Stimulated activated CD4-positive, alpha-beta T cell treated with anti-CD3 and anti-CD28 coated beads, Interleukin-1b, Interleukin-23, amount 100 ng/mL, for 1 hour (primary cell): ENCODE measurements at places on chromosomes 12 and 14.

GRCh38 chr14:100533656-100534485 is 53.3 kb downstream of the BEGAIN start:
- no peak for DNase-seq

DNA sequence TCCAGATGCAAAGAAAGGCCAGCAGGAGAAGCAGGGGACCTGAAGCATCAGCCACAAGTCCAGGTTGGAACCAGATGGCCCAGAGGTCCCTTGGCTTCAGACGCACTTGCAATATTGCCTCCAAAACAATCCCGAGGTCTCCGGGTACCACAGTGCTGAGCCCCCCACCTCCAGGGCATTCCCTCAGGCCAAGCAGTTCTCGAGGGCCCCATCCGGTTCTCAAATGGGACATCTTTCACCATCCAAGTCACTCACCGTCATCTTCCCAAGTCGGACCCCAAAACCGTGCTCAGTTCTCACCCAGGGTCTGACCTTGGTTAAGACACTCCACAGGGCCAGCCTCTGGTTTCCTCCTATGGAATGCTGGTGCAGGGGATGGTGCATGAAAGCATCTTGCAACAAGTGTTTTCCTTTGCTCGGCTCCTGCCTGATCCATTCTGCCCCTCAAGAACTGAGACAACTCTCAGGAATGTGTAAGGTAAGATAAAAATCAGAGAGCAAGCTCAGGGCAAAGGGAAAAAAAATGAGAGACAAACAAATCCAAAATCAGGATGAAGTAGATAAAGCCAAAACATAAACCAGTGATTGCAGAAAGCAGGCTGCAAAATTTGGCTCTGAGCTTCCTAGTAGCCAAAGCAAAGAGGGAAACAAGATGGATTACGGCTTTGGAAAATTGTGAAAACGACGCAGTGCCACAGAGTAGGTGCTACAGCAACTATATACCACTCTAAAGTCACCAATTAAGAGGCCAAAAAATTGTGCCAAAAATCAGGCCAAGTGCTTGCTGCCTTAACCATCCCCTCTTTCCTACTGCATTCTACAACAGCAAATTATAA is 8.0 kb downstream of the NCOR2 start:
- no peak for DNase-seq

- no peak for DNase-seq
These were observed 227.3 kb upstream of the ALG10 start for GRCh38 chr12:33794954-33795353.

- DNase-seq, result no peak
These were observed 31.4 kb upstream of the SNAPC1 start for GRCh38 chr14:61730756-61731373.

- no peak for DNase-seq
These were observed 204.8 kb downstream of the DPF3 start for GRCh38 chr14:72688990-72689671.

DNA sequence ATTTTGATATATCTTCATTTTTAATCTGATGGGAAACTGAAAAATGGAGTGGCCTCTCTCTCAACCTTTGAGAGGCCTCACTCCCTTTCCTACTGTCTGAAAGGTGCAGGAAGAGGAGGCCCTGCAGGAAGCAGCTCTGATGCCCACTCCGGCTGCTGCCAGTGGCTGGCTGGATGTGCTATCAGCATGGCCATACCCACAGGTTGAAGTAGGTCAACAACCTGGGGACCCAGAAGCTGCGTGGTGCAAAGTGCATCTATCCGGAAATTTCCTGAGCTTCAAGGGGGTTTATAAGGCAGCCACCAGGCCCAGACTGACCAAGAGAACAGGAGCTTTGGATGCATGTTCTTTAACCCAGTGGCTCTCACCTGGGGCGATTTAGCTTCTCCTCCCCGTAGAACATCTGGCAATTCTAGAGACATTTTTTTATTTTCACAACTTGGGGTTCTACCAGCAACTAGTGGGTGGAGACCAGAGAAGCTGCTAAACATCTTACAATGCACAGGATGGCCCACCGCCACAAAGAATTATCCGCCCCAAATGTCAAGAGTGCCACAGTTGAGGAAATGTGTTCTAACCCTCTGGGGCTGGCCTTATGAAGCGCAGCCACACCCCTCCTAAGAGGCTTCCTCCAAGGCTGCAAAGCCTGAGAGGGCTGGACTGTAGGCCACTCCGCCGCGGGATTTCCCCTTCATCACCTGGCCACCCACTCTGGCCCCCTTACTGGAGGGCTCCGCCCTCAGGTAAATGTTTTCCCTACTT is 8.2 kb upstream of the BATF start:
- DNase-seq, result no peak

GRCh38 chr14:76490735-76491134 is 114.8 kb downstream of the ESRRB start:
- DNase-seq, result no peak
